ENCODE measurements at places on chromosomes 7 and 10. TPM values are rescaled to one million over a fixed set of nuclear protein-coding genes. Genes with fewer than 3 reads are reported as not detected.

DCLRE1A gene
- total RNA-seq = 4.8 TPM

KLF14 gene
- total RNA-seq = not detected

GIMAP8 gene
- under 0.01 TPM for total RNA-seq

COMMD3 gene
- 30.7 TPM for total RNA-seq

GPR85 gene
- total RNA-seq = 0.48 TPM

SGMS1 gene
- 65.5 TPM for total RNA-seq

PSMA2 gene
- total RNA-seq = 58.4 TPM

ZPBP gene
- not detected for total RNA-seq

IQUB gene
- 0.43 TPM for total RNA-seq
